ENCODE measurements at places on chromosomes 13 and 19.

DNA sequence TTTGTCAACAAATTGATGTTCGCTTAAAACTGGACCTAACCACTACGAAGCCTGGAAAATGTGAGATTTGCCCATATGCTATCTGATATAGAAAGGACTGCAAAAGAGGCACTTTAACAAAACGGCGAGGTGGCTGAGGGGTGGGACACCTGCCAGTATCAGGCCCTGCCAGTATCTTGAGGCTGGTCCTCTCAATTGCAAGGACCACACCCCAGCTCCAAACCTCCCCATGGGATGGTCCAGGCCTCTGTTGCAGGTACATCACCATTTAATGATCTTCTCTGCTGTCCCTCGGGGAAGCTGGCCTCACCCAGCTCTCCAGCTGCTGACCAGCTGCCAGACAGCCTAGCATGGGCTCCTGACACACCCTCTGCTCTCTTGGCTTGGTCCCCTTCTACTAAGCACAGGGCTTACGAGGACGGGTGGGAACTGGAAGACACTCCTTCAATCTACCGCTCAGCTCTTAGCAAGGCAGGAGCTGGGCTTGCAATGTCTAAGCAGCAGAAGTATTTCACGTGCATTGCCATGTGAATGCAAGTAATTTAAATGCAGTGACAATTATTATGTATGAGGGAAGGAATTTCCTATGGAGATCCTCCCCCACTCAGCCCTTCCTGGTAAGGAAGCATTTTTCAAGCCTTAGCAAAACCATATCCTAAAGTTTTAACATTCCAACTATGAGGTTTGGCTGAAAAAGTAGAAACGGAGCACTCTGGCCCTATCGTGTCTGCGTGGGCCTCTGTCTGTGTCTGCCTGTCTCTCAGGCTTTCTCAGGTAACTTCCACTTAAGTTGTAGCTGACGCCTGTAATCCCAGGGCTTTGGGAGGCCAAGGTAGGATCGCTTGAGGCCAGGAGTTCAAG lies 63.9 kb downstream of the LATS2 start:
- no peak for DNase-seq

DNA sequence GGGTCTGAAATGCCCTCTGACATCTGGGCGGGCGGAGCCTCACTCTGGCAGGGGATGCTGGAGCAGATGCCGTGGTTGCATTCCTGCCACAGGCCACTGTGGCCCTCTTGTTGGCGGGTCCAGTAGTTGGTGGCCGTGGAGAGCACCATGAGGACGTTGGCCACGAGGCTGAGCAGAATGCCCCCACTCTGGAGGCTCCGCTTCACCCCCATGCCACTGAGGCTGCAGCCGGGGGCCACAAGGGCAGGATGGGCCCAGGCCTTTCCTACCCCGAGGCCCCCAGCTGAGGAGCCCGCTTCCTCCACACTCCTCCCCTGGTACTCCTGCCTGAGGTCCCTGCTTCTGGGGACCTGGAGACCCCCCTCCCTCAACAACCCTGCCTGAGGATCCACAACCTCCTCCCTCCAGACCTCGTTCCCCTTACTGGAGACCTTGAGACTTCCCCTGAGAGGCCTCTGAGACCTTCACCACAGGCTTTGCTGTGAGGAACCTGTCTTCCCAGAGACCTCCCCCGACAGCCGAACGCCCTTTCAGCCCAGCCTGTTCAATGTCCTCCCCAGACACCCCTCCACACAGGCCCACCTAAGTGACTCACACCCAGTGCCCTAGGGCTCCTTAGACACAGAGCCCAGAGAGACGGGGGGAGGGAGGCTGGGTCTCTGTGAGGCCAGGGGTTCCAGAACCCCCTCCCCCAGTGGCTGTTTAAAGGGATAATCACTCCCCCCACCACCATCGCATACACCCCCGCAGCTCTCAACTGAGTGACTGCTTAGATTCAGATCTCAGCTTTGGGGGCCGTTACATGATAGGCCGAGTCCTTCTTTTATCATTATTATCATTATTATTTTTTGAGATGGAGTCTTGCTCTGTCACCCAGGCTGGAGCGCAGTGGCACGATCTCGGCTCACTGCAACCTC lies at the start of gene CLDND2:
Gene CLDND2, minus strand, starts transcription at position 638 of the 917 bp plus-strand sequence. Its CDS starts 426 bp downstream, at position 212.
- DNase-seq = peak; percentile 11

DNA sequence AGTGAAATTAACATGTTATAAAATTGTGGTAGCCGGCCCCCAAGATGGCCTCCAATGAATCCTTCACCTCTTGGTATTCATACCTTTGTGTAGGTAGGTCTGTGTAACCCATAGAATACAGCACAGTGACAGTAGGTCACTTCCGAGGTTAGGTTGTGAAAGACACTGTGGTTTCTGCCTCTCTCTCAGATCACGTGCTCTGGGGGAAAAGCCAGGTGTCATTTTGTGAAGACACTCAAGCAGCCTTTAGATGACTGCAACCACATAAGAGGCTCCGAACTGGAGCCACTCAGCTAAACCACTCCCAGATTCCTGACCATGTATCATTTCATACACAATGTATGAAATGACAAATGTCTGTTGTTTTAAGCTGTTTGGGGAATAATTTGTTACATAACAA lies 9.8 kb upstream of the USPL1 start:
- DNase-seq = no peak

DNA sequence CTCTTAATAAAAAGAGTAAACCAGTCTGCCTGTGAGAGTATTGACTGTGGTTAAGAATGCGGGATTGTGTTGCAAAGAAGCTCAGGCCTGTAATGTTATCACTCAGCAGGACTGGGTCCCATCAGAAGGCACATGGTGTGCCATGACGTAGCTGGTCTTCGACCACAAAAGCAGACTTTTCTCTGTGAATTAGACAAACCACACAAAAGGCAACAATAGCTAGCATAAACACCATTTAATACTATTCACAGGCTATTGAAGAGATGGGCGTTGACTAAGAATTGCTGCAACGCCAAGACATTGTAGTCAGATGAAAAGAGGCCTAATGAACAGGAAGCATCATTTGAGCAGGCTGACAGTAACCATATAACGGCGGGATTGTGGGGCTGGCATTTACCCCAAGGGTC lies 235.6 kb upstream of the SOX21 start:
- DNase-seq = peak; percentile 51

DNA sequence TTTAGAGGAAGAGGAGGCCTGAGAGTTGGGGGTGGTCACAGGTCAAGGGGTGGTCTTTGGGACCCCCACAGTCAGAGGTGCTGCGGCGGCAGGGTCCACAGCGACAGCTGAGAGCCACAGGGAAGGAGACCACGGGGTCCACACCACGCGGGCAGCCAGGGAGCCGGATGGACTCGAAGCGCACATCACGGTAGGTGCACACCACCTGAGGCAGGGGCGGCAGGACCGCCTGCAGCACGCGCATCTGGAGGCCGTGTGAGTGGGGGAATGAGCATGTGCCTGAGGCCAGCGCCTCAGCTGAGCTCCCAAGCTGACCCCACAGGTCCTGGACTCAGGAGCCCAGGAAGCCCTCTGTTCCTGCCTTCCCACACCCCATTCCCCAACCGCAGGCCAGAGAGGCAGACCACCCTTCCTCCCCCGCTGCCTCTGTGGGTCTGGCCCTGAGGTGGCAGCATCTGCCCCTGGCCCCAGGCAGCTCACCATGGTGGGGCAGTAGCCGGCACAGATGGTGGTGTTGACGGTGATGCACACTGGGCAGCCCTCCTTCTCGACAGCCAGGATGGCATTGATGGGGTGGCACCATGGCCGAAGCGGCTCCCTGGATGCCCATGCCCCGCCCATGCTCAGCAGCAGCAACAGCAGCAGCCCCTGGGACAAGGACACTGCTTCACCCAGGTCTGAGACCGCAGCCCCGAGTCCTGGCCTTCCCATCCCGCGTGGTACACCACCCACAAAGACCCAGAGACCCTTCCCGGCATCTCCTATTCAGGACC lies 638 bp downstream of the LHB start:
- DNase-seq = no peak

Measured in globus pallidus (tissue), 1 donor.